ENCODE measurements at places on chromosomes 13 and 19.

GRCh38 chr13:37134411-37135041, 29.1 kb upstream of the CSNK1A1L start:
- DNase-seq, result no peak

GRCh38 chr13:66528944-66529576, 701.1 kb downstream of the PCDH9 start:
- no peak for DNase-seq

DNA sequence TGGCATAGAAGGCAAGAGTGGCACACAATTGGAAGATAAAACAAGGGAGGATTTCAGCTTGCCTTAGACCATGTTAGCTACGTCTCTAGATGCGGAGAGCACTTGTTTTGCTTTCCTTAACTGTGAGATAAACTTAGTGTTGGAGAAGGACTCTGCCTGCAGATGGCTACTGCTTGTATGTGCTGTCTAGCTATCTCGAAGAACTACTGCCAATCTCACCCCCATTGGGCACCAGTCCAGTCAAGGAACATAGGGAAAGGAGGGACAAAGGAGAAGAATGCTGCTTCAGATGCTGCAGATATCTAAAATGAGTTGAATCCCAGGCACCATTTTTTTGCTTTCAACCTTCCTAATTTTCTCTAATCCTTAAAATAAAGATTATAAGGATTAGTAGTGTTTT, 726.0 kb upstream of the ARGLU1 start:
- no peak for DNase-seq

GRCh38 chr13:80611310-80611709, 270.4 kb upstream of the SPRY2 start:
- no peak for DNase-seq

DNA sequence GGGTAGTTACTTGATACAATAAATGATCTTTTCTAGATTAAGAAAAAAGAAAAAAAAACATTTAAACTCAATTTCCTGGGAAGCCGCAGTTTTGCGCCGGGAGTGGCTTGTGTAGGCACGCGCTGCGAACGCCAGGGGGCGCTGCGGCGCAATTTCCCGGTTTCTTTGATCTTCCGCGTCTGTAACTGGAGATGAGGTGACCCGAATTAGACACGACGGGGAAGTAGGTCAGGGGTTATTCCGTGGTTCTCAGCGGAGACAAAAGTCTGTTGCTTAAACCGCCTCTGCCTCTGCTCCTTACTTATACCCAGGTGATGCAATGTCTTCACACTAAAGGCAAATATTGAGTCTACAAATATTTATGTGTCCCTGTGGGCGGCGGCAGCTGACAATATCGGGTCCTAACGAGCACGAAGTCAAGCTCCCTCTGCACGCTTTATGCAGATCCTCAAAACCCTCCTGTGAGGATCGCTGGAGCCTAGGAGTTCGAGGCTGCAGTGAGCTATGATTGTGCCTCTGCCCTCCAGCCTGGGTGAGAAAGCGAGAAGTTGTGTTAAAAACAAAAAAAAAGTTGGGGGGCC, 15.2 kb downstream of the STXBP2 start:
- DNase-seq, result peak; percentile 87

GRCh38 chr19:56946159-56946558, 105.6 kb upstream of the PEG3 start:
- no peak for DNase-seq

DNA sequence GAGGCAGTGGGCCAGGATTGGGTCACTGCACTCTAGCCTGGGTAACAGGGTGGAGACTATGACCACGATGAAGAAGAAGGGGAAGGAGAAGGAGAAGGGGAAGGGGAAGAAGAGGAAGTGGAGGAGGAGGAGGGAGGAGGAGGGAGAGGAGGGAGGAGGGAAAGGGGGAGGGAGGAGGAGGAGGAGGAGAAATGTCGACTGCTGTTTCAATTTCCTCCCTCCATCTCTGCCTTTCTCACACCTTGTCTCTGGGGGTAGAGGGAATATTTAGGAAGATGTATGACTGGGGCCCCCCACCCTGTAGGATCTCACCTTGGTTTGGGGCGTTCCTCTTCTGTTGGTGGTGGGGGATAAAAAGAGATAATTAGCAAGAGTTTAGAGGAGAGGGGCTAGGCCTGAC, 3.8 kb downstream of the TNNT1 start:
- no peak for DNase-seq

- no peak for DNase-seq
These were observed 799.8 kb upstream of the SLC10A2 start for GRCh38 chr13:103866048-103866447.

DNA sequence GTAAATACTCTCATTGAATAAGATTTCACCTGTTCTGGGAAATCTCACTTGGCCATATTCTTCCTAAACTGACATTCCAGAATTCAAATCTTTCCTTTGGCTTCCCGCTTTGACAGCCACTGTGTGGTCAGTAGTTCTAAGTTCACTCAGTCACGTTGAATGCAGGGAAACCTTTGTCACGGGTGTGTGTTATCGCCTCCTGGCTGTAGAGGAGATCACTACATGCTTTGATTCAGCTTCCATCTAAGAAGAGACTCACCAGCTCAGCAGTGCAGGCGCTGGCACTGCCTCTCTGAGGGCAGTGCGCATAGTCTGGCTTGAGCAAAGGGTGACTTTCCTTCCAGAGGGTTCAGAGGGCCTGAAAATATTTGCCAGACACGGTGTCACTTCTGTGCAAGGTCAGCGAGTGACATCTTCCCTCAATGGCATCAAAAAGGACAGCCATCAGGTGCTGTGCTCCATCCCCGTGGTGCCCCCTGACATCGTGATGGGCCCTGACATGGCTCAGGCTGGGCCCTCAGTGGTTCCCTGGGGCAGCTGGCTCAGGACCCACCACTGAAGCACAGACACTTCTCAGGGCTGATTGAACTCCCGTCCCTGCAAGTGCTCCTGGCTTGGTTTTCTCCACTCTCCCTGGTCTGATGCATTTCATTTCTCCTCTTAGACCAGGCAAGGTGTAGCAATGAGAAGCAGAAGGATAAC, 635.4 kb upstream of the ARGLU1 start:
- peak; percentile 6 for DNase-seq
